ENCODE measurements at places on chromosomes 5 and 9.

DNA sequence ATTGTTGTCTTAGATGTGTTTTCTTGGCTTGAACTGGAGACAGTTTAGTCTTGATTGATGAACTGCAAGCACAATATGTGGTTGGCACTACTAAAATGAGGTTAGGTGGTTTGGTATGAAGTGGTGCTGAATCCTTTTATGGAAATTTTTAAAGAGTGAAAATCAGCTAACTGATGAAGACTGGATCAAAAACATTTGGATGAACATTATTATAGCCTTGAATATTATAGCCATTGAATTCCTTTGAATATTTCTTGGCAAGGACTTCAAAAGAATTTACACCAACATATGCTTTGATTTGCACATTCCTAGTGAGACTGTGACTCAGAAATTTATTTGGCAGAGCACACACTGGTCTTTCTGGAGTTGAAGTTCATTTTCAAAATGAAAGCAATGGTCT lies 318.3 kb downstream of the CHSY3 start:
- no peak for DNase-seq

- DNase-seq, result no peak
These were observed 23.5 kb downstream of the RIGI start for GRCh38 chr9:32502464-32502863.

DNA sequence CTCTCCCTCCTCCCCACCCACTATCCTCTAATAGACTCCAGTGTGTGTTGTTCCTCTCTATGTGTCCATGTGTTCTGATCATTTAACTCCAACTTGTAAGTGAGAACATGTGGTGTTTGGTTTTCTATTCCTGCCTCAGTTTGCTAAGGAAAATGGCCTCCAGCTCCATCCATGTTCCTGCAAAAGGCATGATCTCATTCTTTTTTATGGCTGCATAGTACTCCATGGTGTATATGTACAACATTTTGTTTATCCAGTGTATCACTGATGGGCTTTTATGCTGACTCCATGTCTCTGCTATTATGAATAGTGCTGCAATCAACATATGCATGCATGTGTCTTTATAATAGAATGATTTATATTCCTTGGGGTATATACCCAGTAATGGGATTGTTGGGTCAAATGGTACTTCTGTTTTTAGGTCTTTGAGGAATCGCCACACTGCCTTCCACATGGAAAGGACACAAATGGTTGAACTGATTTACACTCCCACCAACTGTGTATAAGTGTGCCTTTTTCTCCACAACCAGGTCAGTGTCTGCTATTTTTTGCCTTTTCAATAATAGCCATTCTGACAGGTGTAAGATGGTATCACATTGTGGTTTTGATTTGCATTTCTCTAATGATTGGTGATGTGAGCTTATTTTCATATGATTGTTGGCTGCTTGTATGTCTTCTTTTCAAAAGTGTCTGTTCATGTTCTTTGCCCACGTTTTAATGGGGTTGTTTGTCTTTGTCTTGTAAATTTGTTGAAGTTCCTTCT lies 96.5 kb upstream of the DAB2 start:
- DNase-seq, result no peak

- DNase-seq, result no peak
These were observed 23.0 kb downstream of the INIP start for GRCh38 chr9:112694706-112695555.

GRCh38 chr5:151068433-151069197 lies 12.2 kb downstream of the TNIP1 start:
- no peak for DNase-seq

DNA sequence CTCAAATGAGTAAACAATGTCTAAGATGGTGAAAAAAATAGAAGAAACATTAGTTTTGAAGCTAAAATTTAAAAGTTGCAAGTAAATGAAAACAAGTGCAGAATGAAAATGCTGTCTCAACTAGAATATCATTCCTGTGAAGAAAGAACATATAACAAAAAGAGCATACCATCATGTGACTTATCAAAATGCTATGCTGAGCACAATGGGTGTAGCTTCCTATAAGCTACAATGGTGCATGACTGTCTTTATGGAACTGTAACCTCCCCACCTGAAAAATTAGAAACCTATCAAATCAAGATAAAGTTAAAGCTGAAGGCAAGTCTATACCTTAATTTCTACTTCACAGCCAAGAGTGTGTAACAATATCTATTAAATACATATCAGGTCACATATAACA lies 192.0 kb downstream of the AP3B1 start:
- DNase-seq, result no peak

DNA sequence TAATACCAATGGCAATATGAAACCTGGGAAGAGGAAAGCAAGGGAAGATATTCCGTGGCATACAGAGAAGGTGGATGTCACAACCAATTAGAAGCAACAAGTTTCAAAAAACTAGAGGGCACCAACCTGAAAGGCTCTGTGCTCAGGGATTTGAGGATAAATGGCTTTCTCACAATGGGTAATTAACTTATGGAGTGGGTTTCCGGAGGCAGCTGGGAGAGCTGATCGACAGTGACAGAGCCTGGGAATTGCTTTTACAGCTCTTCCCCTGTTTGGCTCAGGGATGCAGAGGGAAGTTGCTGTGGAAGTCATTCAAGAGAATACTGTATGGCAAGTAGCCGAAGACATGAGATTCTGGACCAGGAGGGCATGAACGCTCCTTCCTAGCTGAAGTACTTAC lies 237.0 kb downstream of the KIF4B start:
- no peak for DNase-seq

DNA sequence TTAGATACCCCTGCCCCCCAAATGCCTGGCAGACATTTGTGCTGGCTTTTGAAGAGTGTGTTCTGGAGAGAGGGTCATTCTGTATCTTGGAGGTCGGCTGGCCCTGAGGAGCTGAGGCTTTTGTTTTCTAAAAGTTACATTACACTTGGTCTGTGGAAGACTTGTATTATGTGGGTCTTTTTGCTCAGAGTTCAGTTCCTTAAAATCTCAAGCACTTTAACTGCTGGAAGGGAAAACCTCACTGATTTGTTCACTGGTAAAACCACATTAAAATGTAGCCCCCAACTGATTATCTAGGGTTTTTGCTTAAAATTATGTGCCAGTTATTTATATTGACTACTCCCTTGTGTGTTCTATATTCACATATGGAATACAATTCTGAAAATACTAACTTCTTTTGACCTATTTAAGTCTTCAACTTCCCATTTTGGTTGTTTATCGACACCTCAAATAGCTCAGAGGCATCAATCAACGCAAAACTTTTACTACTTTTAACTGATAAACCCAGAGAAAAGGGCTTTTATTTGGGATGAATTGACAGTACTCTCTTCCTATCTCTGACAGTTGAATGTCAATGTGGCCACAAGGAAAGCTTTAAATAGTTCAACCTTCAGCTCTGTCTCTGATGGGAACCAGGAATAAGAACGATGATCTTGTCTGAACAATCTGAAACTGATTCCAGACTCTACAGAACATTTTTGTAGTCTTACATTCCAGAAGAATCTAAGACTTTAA lies 54.0 kb upstream of the MAP3K1 start:
- no peak for DNase-seq

- DNase-seq, result no peak
These were observed 90.9 kb upstream of the GRIA1 start for GRCh38 chr5:153399595-153399994.

- no peak for DNase-seq
These were observed 60.1 kb downstream of the CCDC171 start for GRCh38 chr9:15612962-15613361.

GRCh38 chr9:14396171-14396570 lies 82.2 kb upstream of the NFIB start:
- no peak for DNase-seq

GRCh38 chr9:95048225-95049087 lies 269.1 kb downstream of the FANCC start:
- no peak for DNase-seq

- DNase-seq, result no peak
These were observed 176.6 kb upstream of the KCNN2 start for GRCh38 chr5:114185274-114185673.

DNA sequence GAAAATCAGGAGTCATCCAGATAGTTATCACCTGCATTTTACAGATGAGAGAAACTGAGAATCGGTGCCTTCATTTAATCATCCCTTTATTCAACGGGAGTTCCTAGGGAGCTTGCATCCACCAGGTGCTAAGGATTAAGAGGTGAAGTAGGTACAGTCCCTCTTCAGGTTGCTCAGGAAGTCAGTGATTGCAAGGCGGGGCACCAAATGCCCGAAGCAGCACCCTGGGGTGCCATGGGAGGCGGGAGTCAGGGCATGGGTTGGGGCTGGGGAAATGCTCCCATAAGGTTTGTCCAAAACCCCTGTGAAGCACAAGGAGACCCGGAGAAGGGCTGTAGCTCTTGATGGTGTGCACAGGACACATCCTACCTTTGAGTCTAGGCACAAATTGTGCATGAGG lies 98.8 kb upstream of the KLF4 start:
- DNase-seq, result no peak

DNA sequence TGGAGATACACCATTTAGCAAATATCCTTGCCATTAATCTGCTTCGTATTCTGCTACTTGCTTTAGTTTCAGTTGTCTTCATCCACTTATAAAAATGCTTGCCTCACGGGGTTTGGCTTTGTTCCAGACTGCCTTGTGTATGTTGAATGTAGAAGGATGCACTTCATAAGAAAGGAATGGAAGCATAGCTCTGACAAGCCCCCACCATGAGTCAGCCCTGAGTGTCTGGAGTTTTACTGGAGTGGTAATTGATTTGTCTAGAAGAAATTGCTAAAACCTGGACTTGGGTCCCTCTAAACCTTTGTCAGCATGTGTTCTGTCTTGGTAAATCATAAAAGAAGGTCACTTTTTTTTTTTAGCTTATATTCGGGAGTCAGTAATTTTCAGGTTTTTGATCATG lies 4.6 kb downstream of the TEX48 start:
- DNase-seq, result peak; percentile 96

GRCh38 chr5:11851965-11852716 lies 52.1 kb downstream of the CTNND2 start:
- no peak for DNase-seq

DNA sequence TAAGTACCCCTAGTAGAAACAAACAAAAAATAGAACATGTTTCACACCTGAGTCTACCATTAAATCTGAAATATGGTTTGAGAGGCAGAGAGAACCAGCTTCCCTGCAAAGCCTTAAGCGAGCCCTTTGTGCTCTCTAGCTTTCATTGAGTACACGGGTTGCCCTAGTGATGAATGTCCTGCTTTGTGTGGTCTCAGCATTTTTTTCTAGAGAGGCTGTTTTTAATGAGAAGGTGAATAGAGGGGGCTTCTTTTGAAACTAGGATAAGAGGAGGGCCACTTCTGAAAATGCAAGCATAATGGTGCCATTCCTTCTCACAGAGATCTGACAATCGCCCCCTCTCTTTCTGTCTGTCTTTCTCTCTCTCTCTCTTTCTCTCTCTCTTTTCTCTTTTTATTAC lies 131.3 kb downstream of the MACIR start:
- DNase-seq, result no peak

- no peak for DNase-seq
These were observed 18.9 kb upstream of the ASS1 start for GRCh38 chr9:130425741-130426466.

DNA sequence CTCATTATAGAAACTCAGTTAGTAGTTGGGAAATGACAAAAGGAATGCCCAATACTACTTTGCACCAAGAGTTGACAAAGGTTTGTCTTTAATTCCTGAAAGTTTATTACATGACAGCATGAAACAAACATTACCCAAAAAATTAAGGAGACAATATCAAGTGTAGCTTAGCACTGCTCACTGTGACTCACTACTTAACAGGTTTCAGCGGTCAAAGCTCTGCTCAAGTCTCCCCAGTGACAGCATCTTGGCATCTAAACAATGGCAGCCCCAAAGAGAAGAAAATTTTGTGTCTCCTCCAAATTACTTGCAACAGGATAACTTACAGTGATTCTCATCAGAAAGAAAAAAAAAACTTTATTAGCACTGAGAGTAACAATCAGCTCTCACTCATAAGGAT lies 1030.2 kb downstream of the EFNA5 start:
- DNase-seq, result no peak

GRCh38 chr5:139245637-139246339 lies 47.6 kb upstream of the SIL1 start:
- DNase-seq, result no peak

GRCh38 chr9:112005939-112006338 lies 109.3 kb downstream of the UGCG start:
- no peak for DNase-seq
